ENCODE measurements at places on chromosomes 1 and 21.

GRCh38 chr1:153231363-153231762 lies 14.0 kb downstream of the PRR9 start:
- DNase-seq, result no peak

- no peak for DNase-seq
Observed at GRCh38 chr1:7726623-7727022, 44.5 kb upstream of the VAMP3 start.

DNA sequence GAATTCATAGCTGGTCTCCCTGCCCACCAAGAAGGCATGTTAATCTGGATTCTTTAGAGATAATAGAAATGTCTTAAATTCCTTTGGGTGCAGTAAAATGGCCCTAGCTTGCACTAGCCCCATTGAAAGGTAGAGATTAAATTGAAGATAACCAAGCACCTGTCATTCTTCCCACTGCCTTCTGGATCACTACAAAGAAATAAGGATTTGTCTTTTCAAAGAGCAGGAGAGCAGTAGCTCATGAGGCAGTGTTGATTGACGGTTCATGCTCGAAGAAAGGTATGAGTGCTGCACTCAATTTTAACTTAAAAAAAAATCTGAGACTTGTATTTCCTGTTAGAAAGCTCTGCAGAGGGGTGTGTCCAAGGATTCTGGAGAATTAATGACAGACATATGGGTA lies 74.9 kb upstream of the F3 start:
- no peak for DNase-seq

DNA sequence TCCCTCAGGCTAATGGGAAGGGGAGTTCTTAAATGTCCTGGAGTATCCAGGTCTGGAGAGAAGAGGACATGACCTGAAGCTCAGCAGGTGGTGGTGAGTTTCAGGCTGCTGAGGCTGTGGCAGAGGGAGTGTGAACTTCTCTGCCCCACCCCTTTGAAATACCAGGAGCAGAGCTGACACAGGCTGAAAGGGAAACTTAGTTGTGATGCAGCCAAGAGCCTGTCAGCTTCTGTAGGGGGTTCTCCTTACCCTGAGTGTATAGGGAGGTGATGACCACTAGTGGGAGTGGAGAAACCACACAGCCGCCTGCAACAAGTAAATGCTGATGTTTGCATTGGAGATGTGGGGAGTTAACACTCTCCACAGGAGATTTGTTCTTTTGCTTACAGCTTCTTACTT lies 152.3 kb downstream of the FCRL5 start:
- DNase-seq, result no peak

- no peak for DNase-seq
Observed at GRCh38 chr1:234235434-234235881, 137.8 kb upstream of the COA6 start.

DNA sequence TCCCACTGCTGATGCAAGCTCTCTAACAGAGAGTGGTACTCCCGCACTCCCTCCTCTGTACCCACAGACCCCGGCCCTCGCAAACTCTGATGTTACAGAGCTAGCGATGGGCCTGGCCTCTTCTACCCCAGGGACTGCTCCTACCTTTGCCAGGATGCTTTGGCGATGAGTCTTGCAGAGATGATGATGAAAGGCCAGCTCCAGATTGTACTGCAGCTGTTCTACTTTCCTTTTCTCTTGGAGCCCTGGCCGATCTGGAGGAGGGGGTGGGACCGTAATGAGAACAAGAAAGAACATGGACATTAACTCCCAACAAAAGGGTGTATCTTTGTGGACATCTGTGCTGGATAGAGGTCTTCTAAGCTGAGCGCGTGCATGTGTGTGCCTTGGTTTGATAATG lies 6.0 kb upstream of the LINGO4 start:
- DNase-seq, result no peak

All from NCI-H187 (cell line).